Suppressor macrophage treated with lipopolysaccharide for 1 hour (primary cell): ENCODE measurements at places on chromosomes 2 and 18.

DNA sequence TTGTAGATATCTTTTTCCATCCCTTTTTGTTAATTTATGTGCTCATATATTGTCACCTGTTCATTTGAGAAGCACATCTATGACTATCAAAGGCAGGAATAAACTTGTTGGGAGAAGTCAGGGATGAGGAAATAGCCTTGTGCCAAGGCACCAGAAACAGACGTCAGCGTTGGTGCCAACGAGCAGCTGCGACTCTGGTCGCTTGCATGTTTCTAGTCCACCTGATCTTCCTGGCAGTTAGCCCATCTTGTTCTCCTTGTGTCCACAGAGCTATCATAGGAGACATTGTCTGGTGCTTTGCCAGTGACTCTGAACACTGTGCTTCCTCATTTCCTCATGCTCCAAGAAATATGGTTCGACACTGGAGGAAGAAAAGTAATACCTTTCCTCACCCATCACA, 374.4 kb downstream of the PTPRM start:
- no peak for DNase-seq

- no peak for DNase-seq
Observed at GRCh38 chr2:76839826-76840225, 682.4 kb downstream of the LRRTM4 start.

- DNase-seq, result no peak
Observed at GRCh38 chr2:64326578-64327050, 127.3 kb upstream of the LGALSL start.

DNA sequence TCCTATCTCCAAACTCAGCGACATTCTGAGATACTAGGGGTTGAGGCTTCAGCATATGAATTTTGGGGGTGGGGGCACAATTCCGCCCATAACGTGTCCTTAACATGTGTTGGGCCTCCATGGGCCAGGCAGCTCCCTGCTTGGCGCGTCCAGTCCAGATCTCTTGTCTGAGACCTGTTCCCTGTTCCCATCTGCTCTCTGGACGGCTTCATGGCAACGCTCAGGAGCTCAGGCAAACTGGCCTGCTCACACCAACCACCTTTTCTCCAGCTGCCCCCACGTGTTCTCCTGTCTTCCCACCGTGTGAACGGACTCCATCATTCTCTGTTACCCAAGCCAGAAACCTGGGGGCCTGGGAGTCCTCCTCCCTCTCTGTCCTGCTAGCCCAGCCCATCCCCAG, 36.4 kb downstream of the ACKR3 start:
- no peak for DNase-seq

GRCh38 chr2:191352536-191352935, 107.3 kb downstream of the MYO1B start:
- DNase-seq, result no peak

DNA sequence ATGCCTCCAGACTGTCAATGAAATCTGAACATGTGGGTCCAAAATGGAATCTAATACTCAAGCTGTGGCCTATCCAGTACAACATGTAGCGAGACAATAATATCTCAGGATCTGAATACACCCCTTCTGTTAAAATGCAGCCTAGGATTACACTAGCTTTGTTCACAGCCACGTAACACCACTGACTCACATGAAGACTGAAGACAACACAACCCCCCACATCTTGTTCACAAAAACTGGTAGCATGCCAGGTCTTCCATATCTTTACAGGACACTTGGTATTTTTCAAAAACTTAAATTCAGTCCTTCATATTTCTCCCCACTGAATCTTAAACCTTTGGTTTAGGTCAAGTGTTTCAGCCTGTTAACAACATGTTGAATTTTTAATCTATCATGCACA, 84.2 kb downstream of the SLC8A1 start:
- DNase-seq, result no peak

DNA sequence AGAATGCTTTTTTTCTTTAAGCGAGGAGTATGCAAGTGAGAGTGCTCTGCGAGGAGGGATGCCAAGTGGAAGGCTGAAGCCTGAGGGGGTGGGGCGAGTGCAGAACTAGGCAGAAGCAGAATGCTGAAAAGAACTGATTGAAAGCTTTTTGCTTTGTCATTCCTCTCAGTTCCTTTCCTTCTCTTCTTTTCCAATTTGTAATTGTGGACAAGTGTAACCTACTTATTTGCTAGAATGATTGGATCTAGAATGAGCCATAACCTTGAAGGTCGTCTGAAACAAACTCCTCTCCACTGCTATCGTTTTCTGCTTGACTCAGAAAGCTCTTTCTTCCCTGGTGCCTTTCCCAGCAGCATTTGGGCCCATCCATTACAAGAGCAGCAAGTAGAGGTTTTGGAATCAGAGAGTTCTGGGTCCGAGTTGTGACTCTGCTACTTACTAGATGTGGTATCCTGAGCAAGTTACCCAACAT, 115.3 kb downstream of the METTL8 start:
- DNase-seq, result no peak

DNA sequence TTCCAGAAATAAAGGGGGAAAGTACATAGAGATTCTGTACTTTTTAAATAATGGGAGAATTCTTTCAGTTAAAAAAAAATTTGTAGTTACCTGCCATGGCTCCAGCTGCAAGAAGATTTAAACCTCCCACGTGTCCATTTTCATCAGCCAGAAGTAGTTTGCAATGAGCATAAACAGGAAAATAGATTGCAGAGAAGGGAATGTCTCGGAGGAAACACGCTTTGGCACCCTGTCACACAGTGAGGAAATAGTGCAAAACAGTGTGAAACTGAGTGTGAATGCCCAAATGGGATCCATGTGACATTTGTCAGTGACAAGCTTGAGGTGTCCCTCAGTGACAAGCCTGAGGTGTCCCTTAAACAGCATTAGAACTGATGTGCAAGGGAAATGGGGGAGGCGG, 102.7 kb downstream of the SLC25A12 start:
- DNase-seq, result no peak

- DNase-seq, result no peak
Observed at GRCh38 chr18:76351961-76352581, 143.0 kb downstream of the ZNF516 start.

DNA sequence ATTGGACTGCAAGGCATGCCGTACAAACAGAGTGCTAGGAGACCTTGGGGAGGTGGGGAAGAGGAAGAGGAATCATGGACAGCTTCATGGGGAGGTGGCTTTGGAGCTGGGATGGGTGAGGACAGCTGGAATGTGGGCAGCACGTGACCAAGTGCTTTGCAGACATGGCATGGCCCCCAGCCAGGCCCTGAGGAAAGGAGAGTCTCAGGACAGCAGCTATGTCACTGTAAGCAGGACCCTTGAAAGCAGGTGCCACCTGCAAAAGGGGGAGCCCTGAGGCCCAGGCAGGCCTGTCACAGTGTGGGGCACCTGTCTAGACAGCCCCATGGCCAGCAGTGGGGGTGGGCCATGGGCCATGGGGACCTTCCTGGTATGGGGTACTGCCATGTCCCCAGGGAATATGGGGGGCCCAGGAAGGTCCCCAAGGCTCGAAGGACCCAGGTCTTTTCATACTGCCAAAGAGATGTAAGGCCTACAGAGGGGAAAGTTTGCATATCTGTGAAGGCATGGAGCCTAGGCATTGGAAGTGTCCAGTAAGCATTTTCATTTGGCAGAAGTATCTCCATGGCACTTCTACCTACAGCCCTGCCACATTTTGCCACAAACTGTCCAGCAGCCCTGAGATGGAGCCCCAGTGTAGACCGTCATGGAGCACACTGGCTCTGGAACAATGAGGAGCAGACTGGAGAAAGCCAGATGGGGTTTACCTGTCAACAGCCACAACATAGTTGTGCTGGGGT, 9.9 kb downstream of the PAX8 start:
- DNase-seq, result no peak

DNA sequence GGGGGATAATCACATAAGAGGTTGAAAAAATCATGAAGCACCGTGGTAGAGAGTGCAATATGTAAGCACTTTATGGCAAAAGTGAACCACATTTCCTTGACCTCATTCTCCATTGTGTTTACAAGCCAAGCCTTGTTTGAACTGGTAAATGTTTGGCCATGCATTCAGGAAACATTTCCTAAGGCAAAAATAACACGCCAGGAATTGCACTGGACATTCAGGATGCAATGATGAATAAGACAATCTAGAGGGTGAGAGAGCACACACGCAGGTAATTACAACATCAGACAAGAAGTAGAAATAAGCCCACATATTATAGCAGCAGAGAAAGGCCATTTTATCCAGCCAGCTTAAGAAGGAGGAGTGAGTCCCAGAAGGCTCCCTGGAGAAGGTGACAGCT, 218.0 kb upstream of the OSR1 start:
- DNase-seq, result no peak

DNA sequence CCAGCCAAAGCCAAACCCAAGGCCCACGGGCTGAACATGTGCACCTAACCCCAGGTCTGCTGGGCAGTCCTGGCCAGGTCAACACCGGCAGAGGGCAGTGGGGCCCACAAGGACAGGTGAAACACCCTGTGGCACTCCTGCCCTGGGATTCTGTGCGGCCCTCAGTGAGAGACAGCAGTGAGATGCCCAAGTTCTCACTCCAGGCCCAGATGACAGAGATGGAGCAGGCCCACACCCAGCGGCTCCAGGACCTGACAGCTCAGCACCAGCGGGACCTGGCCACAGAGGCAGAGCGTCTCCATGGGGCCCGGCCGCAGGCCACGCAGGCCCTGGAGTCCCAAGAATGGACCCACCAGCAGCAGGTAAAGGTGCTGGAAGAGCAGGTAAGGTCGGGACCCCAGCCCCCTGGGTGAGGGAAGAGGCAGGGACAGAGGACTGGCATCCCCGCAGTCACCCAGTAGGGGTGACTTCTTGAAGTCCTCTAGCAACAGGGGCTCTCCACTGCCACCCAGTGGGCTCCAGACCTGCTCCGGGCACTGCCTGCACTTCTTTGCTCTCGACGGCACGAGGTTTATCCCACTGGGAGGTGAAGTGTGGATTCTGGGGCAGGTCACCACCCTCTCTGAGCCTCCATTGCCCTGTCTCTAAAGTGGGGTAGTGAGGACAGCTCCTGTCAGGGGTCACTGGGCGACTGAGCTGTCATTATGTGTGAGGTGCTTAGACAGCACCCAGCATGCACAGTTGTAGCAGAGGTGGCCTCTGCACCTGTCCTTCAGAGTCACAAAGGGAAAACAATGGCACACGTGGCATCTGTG, 8.8 kb upstream of the SNED1 start:
- peak; percentile 38 for DNase-seq

GRCh38 chr2:50953021-50953420, 78.9 kb downstream of the NRXN1 start:
- DNase-seq, result no peak

DNA sequence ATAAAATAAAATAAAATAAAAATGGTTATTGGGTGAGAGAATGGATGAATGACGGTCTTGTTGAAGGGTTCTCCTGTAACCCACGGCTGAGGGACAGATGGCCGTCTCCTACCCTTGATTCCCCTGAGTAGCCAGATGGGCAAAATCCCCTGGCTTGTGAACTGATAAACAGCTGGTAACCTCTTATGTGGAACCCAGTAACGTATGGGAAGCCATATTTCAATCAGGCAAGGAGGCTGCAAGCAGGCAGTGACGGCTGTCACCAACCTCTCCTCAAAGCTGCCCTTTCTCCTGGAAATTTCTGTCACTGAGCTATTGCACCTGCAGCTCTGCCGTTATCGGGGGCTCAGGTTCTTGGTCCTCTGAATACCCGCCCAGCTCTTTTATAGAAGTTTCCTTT, 165.3 kb upstream of the SMAD2 start:
- DNase-seq, result no peak

GRCh38 chr2:8833853-8834252, 3.6 kb downstream of the KIDINS220 start:
- DNase-seq, result no peak

DNA sequence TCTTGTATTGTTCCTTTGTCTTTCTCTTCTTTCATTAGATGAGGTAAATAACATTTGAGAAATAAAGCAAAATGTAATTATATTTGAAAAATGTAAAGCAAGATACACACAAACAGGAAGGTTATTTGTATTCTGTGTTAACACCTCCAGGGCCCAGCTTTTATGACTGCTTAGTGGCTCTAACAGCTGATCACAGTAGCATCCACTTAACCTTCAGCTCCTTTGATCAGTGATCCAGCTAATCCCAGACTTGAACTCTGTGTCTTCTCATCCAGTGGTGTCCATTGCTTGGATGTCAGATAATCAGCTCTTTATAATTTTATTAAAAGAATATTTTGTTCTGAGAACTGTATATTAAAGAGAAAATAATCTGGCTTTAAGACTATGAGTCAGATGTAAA, 44.5 kb downstream of the PSMD14 start:
- DNase-seq, result no peak

DNA sequence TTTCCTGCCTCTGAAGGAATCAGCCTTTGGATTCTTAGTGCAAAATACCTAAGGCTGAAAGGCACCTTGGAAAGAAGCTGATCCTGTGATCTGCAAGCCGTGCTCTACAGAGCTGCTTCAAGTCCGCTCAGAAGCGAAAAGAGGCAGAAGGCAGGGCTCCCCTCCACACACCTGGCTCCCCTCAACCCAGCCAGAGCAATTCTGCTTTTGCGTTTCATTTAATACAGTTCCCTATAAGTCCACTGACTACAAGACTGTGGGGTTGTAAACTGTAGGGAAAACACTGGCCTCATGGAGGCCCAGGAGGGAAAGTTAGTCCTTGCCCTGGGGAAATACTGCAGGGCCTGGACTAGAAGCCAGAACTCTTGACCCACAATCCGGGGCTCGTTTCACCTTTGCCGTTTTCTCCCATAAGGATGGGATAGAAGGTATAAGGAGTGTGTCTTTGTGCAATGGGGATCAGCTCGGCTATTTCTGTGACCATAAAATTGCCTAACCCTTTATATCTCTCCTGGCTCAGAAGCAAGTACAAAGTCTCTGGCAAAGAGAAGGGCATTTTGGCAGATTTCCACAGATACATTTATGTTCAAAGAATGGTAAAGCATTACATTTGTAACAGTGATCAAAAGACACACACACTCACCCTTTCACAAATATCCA, 95.8 kb upstream of the TEX51 start:
- DNase-seq, result no peak

DNA sequence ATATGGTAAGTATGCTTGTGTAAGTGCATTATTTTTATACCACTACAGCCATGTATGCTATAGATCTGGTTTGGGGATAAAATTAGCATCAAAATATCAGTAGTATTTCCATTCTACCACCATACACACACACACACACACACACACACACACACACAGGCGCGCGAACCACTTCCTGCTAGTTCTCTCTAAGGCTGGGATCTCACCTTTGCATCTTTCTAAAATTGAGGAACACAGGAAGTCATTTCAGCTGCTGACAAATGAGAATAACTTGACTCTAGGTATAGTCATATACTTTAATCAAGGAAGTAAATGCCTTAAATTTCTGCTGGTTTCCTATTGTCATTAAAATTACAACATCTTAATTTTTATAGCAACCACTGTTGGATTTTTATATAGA, 72.5 kb downstream of the RBM43 start:
- DNase-seq, result no peak

- no peak for DNase-seq
Observed at GRCh38 chr18:35248429-35248828, 7.6 kb downstream of the ZNF397 start.
